ENCODE measurements at places on chromosomes 2 and 18.

GRCh38 chr2:99325384-99325783 is 10.7 kb downstream of the TXNDC9 start:
- DNase-seq: no peak

GRCh38 chr18:58700209-58700608 is 28.9 kb downstream of the MALT1 start:
- DNase-seq: no peak

DNA sequence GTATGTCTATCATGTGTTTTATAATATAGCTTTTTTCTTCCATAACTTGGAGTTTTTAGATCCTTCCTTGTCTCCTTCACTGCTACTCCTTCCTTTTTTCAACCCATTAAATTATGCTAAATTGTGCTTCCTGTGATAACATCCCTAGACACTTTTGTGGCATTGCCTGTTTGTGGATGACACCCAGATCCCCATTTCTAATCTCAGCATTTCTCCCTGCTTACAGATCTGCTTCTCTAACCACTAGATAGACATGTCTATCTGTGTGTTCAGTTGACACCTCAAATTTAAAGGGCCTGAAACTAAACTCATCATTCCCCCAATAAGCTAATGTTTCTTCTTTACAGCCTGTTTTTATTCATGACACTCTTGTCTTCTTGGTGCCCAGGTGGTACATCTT is 244.8 kb downstream of the BABAM2 start:
- DNase-seq: no peak

DNA sequence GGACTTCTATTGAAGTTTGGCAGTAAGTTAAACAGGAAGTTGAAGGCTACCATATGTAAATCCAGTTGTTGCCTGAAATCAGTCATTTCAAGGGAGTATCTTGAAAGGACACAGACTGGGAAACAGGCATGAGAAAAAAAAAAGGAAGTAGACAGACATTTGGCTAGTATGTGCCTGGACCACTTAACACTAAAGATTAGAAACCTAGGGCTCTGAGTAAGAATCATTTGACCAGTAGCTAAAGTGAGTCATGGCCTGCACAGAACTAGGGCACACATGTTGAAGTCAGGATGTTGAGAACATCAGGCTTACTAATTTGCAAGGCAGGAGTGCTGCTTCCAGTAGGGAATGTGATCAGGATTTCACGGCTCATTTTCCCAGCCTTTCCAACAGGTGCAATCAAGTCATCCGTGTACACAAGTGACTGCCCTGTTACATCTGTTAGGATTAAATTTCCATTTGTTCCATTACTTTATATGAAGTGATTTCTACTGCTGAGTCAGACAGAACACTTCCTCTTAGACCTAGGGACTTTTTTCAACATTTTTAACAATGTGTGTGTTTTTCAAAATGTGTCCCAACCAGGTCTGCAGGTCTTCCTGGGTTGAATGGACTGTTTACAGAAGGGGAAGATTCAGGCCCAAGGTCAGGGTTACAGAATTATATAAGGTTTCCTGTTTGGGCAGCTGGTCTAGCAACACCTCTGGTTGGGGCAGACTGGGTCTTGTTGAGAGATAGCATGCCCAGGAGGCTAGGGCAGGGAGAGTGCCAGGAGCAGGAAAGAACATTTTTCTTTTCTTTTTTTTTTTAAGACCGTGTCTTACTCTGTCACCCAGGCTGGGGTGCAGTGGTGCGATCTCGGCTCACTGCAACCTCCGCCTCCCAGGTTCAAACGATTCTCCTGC is 145.6 kb downstream of the TGIF1 start:
- no peak for DNase-seq

DNA sequence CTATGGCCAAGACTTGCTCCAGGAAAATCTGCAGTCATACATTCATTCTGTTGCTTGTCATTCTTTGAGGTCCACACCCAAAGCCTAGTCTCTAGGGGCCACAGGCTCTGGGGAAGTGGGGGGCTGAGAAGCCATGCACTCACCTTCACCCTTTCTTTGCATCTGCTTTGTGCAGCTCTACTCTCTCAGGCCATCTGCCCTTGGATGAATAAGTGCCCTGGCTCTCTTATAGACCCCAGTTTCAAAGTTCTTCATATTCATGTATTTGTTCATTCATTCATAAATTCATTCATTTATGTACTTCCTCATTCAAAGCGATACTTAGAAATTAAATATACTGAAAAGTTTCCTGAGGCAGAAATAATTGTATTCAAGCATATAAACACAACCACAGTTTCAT is 130.3 kb upstream of the FAM98A start:
- no peak for DNase-seq

DNA sequence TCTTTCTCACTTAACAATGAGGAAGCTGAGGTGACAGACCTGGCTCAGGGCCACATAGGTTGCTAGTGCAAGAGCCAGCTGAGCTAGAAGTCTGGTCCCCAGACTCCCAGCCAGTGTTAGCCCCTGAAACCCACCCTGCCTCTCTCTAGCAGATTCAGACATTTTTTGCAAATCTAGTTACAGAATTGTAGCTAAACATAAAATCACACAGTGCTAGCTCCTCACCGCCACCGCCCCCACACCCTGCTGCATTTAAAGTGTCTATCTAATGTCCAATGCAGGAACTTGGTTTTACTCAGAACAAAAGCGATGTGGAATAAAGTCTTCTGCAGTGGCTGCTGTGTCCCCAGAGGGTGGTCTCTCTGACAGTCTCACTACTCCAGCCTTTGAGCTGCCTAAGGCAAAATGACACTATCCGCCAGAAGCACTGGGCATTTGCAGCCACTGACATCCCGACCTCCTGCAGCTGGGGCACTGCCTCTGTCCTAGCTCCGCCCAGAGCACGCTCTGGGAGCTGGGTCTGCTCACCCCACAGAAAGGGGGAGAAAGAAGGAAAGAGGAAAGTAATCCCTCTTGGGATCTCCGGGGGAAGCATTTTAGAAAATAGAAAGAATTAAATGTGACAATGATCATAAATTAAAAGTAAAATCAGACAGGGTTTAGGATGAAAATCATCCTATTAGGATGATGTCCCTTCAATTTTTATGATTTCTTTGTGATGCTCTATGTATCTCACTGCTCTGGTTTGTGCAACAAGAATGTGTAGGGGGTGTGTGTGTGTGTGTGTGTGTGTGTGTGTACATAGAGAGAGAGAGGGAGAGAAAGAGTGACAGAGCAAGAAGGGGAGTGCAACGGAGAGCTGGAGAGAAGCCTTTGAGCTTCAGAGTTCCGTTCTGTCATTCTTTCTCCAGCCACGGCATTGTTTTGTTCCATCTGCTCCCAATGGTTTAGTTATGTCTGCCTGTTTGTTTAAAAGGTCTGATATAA is 50.5 kb upstream of the ST8SIA3 start:
- no peak for DNase-seq

- no peak for DNase-seq
Measured at GRCh38 chr2:207037896-207038295, 98.6 kb downstream of the CPO start.

DNA sequence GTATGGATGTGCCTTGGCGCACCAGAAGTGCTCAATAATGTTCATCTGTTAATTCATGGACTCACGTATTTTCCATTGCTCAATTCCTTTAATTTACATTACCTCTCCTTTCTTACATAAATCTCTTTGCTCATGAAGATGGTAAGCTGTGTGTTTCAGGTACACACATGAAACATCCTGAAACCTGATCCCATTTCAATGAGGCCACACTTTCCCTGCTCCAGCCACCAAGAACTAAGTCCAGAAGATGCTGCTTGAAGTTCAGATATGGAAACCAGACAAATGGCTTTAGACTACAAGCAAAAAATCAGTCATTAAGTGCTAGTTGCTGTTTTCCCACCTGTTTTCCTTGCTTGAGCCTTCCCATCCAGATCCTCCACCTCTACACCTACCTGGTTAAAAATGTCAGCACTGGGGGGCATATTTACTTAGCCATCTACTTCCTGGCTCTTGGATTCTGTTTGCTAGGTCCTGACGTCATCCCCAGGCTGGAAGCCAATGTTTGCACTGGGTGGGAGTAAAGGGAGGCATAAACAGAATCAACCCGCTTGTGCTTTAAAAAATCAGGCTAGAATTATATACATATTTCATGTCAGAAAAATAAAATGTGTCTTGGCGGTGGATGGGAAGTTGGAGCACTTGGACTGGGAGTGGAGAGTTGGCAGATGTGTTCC is 309.7 kb downstream of the OSR1 start:
- no peak for DNase-seq

DNA sequence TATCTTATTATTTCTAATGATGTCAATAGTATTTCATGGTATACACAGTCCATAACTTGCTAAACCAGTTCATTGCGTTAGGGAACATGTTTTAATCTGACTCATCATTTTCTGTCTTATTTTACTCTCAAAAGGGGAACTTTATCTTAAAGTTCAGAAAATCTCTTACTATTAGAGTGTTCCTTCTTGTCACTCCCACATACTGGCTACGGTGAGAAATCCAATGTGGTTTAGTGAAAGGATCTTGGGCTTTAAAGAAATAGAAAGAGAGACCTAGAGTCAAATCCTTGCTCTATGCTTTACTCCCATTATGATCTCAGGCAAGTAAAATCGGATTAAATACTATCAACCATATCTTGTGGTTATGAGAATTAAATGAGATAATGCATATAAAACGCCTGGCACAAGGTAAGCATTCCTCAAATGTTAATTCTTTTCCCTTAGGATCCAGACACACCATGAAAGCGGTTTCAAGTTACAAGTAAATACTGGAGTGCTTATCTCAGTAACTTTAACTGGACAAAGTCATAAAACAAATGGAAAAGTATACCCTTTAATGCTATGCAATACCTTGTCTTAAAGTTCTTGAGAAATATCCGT is 576.0 kb downstream of the ARHGAP15 start:
- DNase-seq: no peak

DNA sequence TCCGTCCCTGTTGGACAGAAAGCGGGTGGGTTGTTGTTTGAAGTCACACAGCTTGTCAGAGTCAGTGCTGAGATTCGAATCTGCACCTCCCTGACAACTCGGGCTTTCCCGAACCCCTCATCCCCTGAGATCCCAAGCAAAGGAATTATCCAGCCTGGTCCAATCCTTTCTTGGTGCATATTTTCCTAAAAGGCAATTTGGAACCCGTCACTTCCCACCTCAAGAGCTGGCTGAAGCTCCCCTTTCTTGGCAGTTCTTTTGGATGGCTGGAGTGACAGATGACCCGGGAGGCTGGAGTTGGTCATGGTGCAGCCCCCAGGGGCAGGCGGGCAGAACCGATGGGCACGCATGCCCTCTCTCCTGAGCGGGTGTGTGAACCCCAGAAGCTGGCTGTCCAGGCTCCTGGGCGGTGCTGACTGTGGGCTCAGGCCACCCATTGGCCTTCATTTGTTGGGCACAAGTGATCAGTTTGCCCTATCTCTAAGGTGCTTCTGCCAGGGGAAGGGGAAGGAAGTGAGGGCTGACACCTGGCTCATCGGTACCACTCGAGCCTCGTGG is 97.8 kb downstream of the ASB1 start:
- DNase-seq: no peak

- DNase-seq: no peak
Measured at GRCh38 chr18:55400590-55401541, 187.1 kb downstream of the TCF4 start.

DNA sequence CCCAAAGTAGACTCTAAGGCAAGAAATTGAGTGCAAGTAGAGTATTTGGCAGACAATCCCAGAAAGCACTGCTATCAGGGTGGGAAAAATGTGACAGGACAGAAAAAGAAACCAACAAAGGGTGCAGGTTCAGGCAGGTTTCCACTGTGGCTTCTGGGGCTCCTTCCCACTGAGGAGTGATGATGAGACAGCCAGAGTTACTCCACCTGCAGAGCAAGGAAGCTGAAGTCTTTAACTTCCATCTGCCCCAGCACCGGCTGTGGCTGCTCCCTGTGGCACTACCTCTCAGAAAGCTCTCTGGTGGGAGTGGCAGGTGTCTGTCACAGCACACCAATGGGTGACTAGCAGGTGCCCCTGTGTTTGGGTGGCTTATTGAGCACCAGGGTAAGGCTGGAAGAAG is 37.6 kb upstream of the ACKR3 start:
- DNase-seq: no peak

GRCh38 chr2:239660390-239661230 is 259.8 kb upstream of the HDAC4 start:
- DNase-seq: no peak

- DNase-seq: no peak
Measured at GRCh38 chr18:35581898-35582641, 530 bp downstream of the GALNT1 start.

- DNase-seq: no peak
Measured at GRCh38 chr2:48048476-48049171, 142.3 kb upstream of the FBXO11 start.

DNA sequence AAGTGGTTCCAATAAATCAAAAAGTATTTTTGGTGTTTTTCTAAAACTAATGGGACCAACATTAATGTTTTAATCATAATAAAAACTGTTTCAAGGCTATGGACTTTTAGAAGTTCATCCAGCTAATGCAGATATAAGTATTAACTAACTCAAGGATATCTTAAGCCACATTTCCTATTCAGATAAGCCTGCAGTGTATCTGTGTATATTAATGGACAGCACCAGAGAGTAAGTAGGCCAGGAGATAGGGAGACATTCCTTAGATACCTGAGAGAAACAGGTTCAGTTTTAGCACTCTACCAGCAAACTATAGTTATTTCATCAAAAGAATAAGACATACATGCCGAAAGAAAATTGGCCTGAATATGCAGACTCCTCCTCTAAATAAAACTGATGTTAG is 27.3 kb downstream of the PREPL start:
- no peak for DNase-seq

GRCh38 chr2:39487398-39488250 is 50.5 kb upstream of the MAP4K3 start:
- no peak for DNase-seq

DNA sequence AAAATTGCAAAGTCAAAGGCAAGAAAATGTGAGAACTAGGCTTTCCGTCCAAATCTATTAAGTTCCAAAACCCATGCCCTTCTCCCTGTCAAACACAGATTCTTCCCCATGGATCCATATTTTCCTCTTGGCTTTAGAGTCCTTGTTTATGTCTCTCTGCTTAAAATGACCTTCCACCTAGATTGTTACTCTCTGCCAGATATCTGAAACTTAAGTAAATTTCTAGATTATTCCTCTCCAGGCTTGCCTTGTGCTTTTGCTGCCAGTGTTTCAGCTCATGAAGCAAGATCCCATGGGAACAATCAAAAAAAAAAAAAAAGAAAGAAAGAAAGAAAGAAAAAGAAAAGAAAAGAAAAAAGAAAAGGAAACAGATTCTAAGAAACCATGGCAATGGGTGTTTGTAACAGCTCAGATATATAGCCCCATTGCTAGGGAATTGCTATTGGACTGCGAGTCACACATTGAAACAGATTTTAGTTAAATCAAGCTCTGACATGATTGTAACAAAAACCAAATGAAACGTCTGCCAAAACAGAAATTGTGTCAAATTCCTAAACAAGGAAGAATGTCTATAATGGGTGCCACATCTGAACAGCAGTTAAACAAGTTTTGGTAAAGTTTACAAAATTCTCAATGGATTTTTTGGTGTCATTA is 660.7 kb upstream of the CNTNAP5 start:
- no peak for DNase-seq

- DNase-seq: no peak
Measured at GRCh38 chr2:109069331-109070194, 59.4 kb upstream of the SH3RF3 start.

DNA sequence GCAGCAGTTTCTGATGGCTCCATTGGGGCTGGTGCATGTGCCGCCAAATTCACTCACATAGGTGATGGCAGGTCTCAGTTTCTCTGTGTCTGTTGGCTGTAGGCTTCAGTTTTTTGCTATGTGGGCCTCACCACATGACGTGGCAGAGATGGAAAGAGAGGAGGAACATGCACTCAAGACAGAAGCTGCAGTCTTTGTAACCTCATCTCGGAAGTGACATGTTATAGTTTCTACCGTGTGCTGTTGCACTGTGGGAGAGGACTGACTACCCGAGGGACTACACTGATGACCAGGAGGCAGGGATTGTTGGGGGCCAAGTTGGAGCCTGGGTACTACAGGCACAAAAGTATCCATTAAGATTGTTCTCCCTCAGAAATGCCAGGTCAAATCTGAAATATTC is 9.2 kb upstream of the CNRIP1 start:
- no peak for DNase-seq

Data from stimulated activated CD4-positive, alpha-beta T cell treated with anti-CD3 and anti-CD28 coated beads, Interleukin-1b, Interleukin-23, amount 100 ng/mL, for 24 hours (primary cell).